ENCODE measurements at places on chromosomes 6 and 20.

- peak; percentile 89 for DNase-seq
Measured at GRCh38 chr20:50190251-50191064, at the start of gene CEBPB. Gene CEBPB, plus strand, starts transcription at chr20:50190830. Its CDS starts 204 bp downstream, at chr20:50191034.

- DNase-seq, result no peak
Measured at GRCh38 chr6:80148220-80148619, 41.7 kb downstream of the BCKDHB start.

GRCh38 chr20:40635971-40636370 lies 53.1 kb downstream of the MAFB start:
- DNase-seq, result no peak

- DNase-seq, result no peak
Measured at GRCh38 chr6:2314641-2315040, 69.2 kb upstream of the GMDS start.

Measured in activated B cell treated with CpG ODN at 0.5 μM for 24 hours (primary cell).